Stimulated activated CD4-positive, alpha-beta T cell treated with anti-CD3 and anti-CD28 coated beads, Interleukin-15, amount 100 ng/mL, for 48 hours (primary cell): ENCODE measurements at places on chromosomes 3 and 15.
A peak's percentile ranks its signal among the peaks of the same experiment; 100 is the strongest.

GRCh38 chr3:158463556-158463955 lies 107.4 kb upstream of the MLF1 start:
- DNase-seq: no peak

- DNase-seq: peak; percentile 96
Measured at GRCh38 chr3:88058581-88059379, at the start of the genes CGGBP1 and ZNF654. CGGBP1 (minus strand) TSS chr3:88059005; CDS start chr3:88055976, 3,029 bp downstream. ZNF654 (plus strand) TSS chr3:88059255; CDS start chr3:88059320, 65 bp downstream.

- no peak for DNase-seq
Measured at GRCh38 chr3:11588755-11589154, 55.0 kb downstream of the VGLL4 start.

DNA sequence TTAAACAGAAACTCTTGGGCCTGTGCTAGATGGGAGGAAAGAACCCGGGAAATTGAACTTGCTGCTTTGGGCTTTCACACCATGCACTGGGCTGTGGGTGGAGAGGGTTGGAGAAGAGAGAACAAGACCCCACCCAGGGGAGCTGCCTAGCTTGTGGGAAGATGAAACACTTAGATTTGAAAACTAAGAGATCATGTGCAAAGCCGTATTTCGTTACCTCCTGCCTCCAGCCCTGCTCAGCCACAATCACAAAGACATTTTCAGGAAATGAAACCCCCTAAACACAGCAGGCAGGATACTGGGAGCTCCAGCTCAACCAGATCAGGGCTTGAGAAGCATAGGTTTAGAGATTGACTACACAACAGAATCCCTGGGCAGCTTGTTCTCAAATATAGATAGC lies 183.0 kb upstream of the C2CD4B start:
- DNase-seq: no peak

GRCh38 chr15:35506272-35506870 lies 39.6 kb downstream of the DPH6 start:
- no peak for DNase-seq

DNA sequence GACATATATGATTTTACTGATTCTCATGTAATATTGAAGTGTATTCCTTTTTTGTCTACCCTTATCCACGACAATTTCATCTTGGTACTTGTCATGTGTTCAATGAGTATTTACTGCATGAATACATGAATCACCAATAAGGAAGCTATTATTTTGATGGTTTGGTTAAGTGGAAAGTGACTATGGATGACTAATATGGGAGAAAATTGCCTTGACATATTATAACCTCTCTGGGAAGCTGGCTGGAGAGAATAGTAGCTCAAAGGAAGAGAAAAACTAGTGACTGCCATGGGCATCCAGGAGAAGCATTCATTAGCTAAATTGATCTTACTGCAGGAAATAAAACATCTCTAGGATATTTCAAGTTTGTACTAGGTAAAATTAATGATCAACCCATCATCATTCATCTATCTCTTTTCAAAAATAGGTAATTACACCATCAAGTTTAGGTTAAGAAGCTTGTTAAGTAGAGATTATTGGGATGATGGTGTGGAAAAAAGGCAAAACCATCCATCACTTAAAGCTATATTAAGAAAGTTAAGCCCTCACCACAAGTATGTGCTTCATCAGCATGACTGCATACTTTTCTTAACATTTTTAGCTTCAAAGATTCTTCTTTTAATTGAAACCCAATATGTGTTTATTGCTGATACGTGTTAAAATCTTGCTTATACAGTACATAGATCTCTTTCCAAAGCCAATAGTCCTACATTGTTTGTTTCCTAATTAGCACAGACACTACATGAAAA lies 455.2 kb upstream of the ARPP21 start:
- DNase-seq: no peak

GRCh38 chr3:57583544-57583943 lies 13.6 kb downstream of the ARF4 start:
- DNase-seq: no peak

DNA sequence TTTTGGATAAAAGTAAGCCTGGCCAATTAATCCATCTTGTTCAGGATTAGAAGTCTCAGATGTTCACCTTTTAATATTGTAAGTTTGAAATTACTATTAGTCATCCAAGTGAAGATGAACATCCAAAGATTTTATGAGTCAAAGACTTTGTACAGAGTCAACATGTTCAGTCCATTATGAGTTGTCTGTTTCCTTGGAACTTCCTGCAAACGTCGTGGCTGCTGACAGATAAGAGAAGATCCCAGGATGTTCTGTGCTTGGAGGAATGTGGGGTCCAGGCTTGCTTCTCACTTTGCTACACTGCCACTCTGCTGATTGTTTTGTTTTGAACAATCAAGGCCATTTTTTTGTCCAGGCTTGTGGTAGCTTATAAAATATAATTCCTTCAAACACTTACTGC lies 74.3 kb upstream of the SLCO2A1 start:
- no peak for DNase-seq

- no peak for DNase-seq
Measured at GRCh38 chr15:79593119-79593869, 161.2 kb downstream of the MINAR1 start.

GRCh38 chr3:129971351-129972052 lies 3.0 kb upstream of the TRH start:
- DNase-seq: no peak

DNA sequence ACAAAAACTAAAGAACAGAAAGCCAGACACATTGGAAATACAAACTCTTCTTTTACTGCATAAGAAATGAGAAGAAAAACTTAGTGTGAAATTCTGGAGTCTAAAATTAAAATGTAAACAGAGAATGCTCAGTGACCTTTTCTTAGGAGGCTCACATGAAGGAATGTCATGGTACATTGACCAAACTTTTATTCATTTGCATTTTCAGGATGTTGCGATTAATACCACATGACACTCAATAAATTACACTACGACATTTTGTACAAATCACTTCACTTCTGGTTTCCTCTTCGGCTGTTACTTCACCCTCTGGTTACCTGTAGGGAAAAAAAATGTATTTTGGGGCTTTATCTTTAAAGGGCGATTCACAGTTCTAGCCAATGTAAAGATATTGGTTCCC lies 56.4 kb upstream of the ACTC1 start:
- DNase-seq: no peak

DNA sequence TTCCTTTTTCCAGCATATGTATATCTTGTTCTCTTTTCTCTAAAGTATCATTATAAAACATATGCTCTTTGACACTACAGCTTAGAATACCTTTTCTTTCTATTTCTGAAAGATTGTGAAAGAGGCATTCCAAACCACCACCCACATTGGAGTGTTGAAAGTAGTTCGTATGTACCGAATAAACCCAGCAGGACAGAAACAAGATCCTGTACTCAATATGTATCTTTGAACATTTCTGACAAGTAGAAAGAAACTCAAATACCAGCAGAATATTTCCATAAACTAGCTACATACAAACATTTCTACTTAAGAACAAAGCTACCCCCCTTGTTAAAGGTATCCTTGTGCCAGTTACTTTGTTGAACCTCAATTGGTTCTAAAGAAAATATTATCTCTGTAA lies 415.3 kb upstream of the ALCAM start:
- no peak for DNase-seq

GRCh38 chr15:58568157-58568571 lies 136.4 kb downstream of the LIPC start:
- DNase-seq: no peak

DNA sequence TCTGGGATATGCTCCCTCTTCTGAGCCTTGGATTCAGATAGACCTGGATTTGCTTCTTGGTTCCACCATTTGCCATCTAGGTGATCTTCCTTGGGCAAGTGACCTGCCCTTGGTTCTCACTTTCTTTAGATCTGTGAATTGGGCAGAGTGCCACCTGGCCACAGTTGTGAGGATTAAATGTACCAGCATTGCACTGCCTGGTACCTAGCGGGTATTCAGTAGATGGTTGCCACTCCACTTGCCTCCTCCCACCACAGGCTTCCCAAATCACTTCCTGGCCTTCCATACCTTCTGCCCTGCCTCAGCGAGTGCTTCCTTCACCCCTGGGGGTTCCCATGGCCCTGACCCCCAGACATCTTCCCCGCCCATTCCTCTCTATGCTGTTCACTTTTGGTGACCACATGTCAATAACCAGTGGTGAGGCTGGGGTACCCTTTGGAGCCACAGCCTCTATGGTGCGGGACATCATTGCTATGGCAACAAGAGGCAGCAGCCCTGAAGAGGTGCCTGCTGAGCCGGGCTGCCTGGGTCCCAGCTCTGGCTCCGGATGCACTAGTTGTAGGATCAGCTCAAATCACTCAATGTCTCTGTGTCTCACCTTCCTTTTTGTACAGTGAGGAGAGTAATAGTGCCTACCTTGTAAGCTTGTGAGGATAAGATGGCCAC lies 40.5 kb downstream of the CMTM7 start:
- DNase-seq: no peak

DNA sequence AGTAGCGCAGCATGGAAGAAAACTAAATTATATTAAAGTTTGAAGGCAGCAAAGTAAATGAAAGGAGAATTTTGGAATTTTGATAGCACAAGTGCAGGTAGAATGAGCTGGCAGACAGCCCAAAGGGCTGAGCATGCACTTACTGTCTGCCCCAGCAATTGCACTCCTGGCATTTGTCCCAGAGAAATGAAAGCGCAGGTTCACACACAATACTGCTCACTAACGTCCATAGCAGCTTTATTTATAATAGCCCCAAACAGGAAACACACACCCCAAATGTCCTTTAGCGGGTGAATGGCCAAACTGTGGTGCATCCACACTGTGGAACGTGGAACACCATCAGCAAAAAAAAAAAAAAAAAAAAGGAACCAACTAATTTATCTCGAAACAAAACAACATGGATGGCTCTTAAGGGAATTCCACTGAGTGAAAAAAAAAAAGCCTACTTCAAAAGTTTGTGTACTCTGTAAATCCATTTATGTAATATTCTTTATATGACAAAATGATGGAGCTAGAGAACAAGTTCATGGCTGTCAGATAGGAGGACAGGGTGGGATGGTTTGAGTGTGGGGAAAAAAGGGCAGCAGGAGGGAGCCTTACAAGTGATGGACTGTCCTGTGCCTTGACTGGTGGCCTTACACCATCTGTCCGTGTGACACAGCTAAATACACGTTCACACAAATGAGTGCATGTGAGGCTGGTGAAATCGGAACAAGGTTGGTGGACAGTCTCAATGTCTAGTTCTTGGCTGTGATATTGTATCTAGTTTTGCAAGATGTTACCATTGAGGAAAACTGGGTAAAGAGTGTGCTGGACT lies 6.0 kb upstream of the TM2D3 start:
- DNase-seq: no peak

DNA sequence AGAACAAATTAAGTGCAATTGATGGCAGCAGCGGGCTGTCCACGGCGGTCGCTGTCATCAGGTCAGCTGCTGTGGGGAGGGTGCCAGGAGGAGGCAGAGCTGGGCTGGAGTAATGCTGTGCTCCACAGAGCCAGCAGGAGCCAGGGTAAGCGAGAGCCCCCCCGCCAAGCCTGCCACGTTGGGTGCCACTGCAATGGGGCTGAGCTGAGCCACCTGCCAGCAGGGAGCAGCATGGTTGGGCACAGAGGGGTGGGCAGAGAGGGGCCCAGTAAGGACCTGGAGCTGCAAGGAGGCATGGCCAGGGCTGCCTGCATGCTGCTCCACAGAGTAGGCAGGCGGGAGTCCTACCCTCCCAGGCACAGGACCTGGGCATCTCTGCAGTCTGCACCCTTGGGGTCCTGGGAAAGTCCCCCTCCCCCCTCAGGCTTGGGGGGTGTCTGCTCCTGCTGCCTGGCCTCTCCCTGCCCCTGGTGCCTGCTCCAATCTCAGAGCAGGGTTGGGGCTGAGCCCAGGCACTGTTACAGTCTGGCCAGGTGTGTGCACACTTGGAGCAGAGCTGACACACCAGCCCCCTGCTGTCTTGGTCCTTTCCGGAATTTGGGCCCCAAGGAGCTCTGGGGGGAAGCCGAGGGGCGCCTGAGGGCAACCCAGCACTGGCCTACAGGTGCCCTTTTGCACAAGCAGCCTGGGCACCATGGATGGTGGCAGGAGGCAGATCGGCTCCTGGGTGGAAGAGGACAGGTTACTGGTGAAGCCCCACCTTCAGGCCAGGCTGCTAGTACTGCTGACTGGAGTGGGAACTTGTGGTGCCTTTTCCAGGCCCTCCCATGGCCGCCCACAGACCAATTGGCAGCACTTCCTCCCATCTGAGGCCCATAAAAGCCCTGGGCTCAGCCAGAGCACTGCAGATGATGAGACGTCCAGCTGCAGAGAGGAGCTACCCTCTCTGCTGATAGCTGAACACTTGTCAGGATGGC lies 8.5 kb upstream of the PIAS1 start:
- DNase-seq: no peak

DNA sequence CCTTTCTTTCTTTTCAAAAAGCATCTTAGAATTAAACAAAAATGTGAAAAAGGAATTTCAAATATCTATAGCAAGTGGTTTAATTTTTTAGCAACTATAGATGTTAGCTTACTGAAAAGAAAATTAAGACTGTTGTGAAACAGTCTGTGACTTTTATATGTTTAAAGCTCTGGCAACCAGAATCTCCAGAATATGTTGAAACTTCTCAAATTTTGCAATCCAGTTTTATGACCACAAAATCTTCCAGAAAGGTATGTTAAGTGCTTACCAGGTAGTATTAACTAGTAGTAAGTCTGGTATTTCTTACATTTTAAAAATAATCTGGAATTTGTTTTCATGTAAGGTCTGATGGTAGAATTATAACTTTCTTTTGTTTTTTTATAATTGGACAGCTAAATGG lies 235.0 kb downstream of the SLC9A9 start:
- DNase-seq: no peak

- DNase-seq: no peak
Measured at GRCh38 chr15:60672400-60672799, 193.5 kb upstream of the ICE2 start.

DNA sequence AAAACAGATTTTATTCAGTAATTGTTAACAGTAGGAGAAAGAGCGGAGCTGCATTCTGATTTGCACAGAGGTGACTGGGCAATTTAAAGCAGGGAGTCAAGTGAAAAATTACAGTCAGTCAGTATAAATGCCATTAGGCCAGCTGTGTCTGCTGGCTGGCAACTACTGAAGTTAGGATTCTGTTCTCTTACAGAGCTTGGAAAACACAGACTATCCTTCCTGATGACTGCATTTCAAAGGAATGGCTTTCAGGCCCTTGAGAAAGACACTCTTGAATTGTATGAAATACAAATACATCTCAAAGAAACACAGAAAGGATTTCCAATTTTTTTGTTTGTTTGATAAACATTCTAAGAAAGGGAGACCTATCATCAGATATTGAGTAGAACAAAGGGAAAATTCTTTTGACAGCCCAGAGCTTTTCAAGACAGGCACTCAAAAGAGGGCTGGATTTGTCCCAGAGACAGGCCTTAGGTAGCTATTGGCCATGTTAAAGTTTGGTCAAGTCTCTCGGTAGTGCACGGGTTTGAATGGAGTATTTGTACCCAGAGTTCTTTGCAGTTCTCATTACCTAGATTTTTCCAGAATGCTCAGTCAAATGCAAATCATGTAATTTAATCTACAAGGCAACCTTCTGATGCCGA lies 551.2 kb upstream of the CCDC54 start:
- DNase-seq: no peak

DNA sequence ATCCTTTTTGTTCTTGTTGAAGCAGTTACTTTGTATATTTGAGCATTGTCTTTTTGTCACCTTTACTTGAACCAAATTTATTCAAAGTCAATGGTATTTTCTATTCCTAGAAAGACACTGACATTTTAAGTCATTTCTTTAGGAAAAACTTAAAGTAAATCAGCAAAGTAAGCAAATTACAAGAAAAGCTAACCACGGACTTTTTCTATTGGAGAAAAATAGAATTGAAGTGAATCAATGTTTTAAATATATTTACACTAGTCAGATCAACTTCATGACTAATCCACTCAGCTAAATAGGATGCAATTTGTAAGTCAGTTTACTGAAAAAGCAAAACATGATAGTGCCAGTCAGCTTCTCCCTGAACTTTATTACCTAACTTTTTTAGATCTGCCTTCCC lies 733.8 kb upstream of the ALCAM start:
- DNase-seq: no peak

- no peak for DNase-seq
Measured at GRCh38 chr15:69071260-69071659, 56.8 kb downstream of the NOX5 start.
